Activated CD8-positive, alpha-beta memory T cell treated with anti-CD3 and anti-CD28 coated beads, Interleukin-2, amount 10 ng/mL, durations not matched to agents 7 days and 5 days (primary cell): ENCODE measurements at places on chromosomes 12 and 14. TPM values are rescaled to one million over a fixed set of nuclear protein-coding genes. Genes with fewer than 3 reads are reported as not detected.

DNA sequence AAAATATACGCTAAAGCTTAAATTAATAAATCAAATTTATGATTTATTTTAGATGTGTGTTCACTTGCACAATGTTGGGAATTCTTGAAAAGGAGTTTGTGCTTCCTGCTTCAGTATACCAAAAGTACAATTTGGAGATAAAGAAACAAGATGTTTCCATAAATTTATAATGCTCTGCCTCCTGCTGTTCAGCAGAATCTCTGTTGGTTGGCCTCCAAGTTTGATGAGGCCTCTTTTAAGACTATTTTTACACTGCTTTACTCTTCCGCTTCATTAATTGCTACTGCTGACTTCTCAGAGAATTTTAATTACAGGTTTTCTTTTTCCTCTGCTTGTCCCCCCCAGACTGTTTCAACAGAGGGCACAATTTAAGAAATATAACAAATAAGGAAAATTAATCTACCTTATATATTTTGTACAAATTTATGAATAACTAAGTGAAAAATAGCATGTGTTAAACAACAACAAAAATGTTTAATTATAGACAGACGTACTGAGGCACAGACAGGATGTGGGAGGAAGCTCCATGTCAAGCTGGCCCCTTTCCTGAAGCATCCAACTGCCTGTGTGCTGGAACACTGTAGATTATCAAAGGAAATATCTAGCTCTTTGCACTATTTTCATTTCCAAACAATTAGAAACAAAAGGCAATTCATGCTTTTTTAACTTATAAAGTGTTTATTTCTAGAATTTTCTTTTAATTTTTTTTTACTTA, 83.9 kb downstream of the PIK3C2G start:
- H3K4me1 ChIP-seq = no peaks in the 10 kb centered on the region
- H3K27ac ChIP-seq = no peak overlapping the region
- no peaks in the 10 kb centered on the region for H3K27me3 ChIP-seq
- no peak for DNase-seq
- H3K4me3 ChIP-seq = no peak overlapping the region

DNA sequence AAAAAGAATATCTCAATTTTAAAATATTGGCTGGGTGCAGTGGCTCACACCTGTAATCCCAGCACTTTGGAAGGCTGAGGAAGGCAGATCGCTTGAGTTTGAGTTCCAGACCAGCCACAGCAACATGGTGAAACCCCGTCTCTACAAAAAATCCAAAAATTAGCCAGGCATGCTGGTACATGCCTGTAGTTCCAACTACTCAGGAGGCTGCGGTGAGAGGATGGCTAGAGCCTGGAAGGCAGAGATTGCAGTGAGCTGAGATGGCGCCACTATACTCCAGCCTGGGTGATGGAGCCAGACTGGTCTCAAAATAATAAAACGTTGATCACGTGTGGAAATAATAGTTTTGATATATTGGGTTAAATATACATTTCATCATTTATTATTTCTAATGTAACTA, 5.7 kb downstream of the MTRFR start:
- DNase-seq = peak; percentile 11
- H3K27me3 ChIP-seq = no peaks in the 10 kb centered on the region
- peaks cover 56% of the 10 kb centered on the region for H3K4me1 ChIP-seq
- H3K4me3 ChIP-seq = no peak overlapping the region
- H3K27ac ChIP-seq = no peak overlapping the region
- peaks cover 48% of the 10 kb centered on the region for H3K36me3 ChIP-seq

DNA sequence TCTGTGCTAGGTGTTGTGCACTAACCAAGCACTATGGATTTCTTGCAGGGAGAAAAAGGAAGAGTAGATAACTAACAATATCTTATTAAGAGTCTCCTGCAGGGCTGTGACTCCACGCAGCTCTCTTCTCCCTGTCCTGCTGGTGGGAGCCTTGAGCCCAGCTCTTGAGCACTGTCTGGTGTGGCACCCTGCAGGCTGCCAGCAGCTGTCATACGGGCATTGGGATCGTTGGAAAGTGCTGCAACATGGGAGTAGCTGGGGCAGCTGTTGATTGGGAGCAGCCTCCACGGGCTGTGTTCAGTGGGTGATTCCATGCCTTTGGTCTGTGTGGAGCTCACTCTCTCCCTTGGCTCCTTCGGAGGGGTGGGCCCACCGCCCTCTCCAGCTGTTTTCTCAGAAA, 125.3 kb downstream of the FBXL14 start:
- peaks cover 1% of the 10 kb centered on the region for H3K4me1 ChIP-seq
- DNase-seq = no peak
- H3K27me3 ChIP-seq = no peaks in the 10 kb centered on the region
- peaks cover 3% of the 10 kb centered on the region for H3K36me3 ChIP-seq
- no peak overlapping the region for H3K27ac ChIP-seq

- no peak overlapping the region for H3K27ac ChIP-seq
- no peak overlapping the region for H3K4me3 ChIP-seq
- H3K4me1 ChIP-seq = no peaks in the 10 kb centered on the region
- DNase-seq = no peak
- no peaks in the 10 kb centered on the region for H3K27me3 ChIP-seq
Observed at GRCh38 chr12:74105434-74105833, 432.2 kb upstream of the ATXN7L3B start.

- H3K4me3 ChIP-seq = peak overlapping the region; percentile 95
- H3K27ac ChIP-seq = peak overlapping the region; percentile 99
- no peak for DNase-seq
- H3K27me3 ChIP-seq = no peaks in the 10 kb centered on the region
- peaks cover 26% of the 10 kb centered on the region for H3K36me3 ChIP-seq
Observed at GRCh38 chr12:71664411-71665089, 449 bp downstream of the THAP2 start.

- DNase-seq = no peak
- H3K36me3 ChIP-seq = no peaks in the 10 kb centered on the region
- no peaks in the 10 kb centered on the region for H3K4me1 ChIP-seq
- H3K27me3 ChIP-seq = no peaks in the 10 kb centered on the region
- no peak overlapping the region for H3K4me3 ChIP-seq
- H3K27ac ChIP-seq = no peak overlapping the region
Observed at GRCh38 chr12:33795536-33795935, 226.8 kb upstream of the ALG10 start.

GRCh38 chr12:97940629-97941028, 478.0 kb downstream of the RMST start:
- DNase-seq = no peak
- no peak overlapping the region for H3K4me3 ChIP-seq
- no peak overlapping the region for H3K27ac ChIP-seq
- H3K27me3 ChIP-seq = no peaks in the 10 kb centered on the region

- no peaks in the 10 kb centered on the region for H3K4me1 ChIP-seq
- H3K27ac ChIP-seq = no peak overlapping the region
- DNase-seq = no peak
Observed at GRCh38 chr12:30425445-30425844, 270.2 kb downstream of the IPO8 start.

DNA sequence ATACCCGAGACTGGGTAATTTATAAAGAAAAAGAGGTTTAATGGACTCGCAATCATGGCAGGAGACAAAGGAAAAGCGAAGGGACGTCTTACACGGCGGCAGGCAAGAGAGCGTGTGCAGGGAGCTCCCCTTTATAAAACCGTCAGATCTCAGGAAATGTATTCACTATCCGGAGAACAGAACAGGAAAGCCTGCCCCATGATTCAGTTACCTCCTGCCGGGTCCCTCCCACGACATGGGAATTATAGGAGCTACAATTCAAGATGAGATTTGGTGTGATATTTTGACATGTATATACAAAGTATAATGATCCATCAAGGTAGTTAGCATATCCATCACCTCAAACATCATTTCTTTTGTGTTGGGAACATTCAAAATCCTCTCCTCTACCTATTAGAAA, 2.3 kb upstream of the CDCA4 start:
- H3K27ac ChIP-seq = peak overlapping the region; percentile 68
- H3K4me3 ChIP-seq = no peak overlapping the region
- H3K4me1 ChIP-seq = peaks cover 64% of the 10 kb centered on the region
- no peak for DNase-seq

GRCh38 chr12:19131025-19131444, 1.5 kb downstream of the PLEKHA5 start:
- H3K27ac ChIP-seq = peak overlapping the region; percentile 57
- peaks cover 4% of the 10 kb centered on the region for H3K36me3 ChIP-seq
- no peak for DNase-seq
- peaks cover 19% of the 10 kb centered on the region for H3K4me1 ChIP-seq
- peaks cover 35% of the 10 kb centered on the region for H3K27me3 ChIP-seq

DNA sequence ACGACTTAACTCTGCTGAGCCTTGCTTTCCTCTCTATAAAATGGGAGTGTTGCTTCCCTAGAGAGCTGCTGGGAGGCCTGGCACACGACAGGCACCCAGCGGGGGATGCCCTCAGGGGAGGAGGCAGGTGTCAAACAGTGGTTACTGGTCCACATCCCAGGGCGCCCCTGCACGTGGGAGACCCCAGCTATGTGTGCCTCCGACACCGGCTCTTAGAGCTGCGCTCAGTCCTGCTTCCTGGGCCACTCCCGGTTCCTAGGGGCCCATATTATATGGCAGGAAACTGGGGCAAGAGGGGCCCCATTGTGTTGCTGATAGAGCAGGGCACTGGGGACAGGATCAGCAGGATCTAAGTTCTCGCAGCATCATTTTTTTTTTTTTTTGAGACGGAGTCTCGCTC, 47.3 kb downstream of the CHGA start:
- no peak overlapping the region for H3K27ac ChIP-seq
- DNase-seq = no peak
- no peak overlapping the region for H3K4me3 ChIP-seq
- H3K27me3 ChIP-seq = no peaks in the 10 kb centered on the region

DNA sequence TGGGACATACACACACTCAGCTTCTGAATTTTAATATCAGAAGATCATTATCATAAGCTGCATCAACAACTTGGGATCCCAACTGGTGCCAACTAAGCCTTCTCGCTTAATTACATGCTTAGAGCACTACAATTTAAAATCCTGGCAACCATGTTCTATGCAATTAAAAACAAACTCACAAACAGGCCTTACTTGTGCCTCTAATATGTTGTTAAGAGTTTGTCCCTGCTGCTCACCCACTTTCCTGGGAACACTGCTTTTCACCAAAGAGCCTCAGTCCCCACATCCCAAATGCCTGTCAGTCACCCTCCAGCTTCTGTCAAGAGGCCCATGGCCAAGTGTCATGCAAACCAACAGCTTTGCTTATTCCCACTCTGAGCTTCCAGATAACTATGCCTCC, 69.7 kb downstream of the TTC9 start:
- H3K36me3 ChIP-seq = no peaks in the 10 kb centered on the region
- no peak overlapping the region for H3K27ac ChIP-seq
- H3K27me3 ChIP-seq = peaks cover 8% of the 10 kb centered on the region
- H3K4me1 ChIP-seq = peaks cover 13% of the 10 kb centered on the region
- no peak for DNase-seq

DNA sequence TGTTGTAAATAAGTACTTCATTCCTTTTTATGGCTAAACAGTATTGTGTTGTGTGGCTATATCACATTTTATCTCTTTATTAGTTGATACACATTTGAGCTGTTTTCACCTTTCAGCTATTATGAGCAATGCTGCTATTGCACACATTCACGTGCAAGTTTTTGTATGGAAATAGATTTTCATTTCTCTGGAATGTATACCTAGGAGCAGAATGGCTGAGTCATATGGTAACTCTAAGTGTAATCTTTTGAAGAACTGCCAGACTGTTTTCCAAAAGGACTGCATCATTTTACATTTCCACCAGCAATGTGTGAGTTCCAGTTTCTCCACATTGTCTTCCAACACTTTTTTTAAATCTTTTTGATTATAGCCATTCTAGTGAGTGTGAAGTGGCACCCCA, 134.0 kb downstream of the SRGAP1 start:
- no peaks in the 10 kb centered on the region for H3K36me3 ChIP-seq
- no peak overlapping the region for H3K4me3 ChIP-seq
- no peaks in the 10 kb centered on the region for H3K27me3 ChIP-seq
- no peaks in the 10 kb centered on the region for H3K4me1 ChIP-seq
- DNase-seq = no peak
- no peak overlapping the region for H3K27ac ChIP-seq

DNA sequence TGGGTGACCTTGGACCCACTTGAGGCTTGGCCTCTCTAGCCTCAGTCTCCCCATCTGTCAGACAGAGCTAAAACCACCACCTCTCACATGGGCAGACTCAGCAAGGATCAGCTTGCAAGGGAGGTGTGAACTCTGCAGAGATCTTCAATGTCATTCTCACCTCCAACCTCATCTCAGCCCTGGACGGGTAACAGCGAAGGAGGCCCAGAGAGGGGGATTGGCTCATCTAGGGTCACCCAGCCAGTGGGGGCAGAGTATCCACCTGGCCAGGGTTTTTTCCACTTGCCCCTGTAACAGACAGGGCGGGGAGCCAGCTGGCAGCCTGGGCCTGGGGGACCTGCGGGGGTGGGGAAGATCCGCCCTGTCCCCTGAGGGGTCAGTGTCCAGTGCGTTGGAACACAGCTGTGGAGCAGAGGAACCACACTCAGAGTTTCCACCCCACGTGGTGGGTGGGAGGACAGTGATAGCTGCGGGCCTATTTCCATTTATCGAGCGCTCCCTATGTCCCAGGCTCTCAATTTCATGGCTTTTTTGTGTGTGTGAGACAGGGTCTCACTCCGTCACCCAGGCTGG, 27.4 kb downstream of the DTX1 start:
- no peak for DNase-seq
- no peaks in the 10 kb centered on the region for H3K36me3 ChIP-seq

DNA sequence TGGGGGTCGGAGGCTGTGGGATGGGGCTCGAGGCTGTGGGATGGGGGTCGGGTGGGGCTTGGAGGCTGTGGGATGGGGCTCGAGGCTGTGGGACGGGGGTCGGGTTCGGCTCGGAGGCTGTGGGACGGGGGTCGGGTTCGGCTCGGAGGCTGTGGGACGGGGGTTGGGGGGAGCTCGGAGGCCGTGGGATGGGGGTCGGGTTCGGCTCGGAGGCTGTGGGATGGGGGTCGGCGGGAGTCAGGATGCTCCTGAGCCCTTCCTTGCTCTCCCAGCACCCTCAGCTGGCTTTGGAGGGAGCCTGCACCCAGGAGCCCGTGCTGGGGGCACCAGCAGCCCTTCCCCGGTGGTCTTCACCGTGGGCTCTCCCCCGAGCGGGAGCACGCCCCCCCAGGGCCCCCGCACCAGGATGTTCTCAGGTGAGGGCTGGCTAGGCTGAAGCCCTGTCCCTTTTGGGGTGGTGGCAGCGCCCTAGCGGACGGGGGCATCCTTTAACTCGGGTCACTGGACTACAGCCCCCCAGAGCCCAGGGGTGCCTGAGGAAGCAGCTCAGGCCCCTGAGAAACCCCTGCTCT, 11.9 kb upstream of the PUS1 start:
- no peaks in the 10 kb centered on the region for H3K36me3 ChIP-seq
- no peaks in the 10 kb centered on the region for H3K4me1 ChIP-seq
- DNase-seq = no peak
- H3K4me3 ChIP-seq = no peak overlapping the region
- H3K27me3 ChIP-seq = no peaks in the 10 kb centered on the region

- H3K27ac ChIP-seq = no peak overlapping the region
- no peaks in the 10 kb centered on the region for H3K4me1 ChIP-seq
- DNase-seq = no peak
- H3K36me3 ChIP-seq = no peaks in the 10 kb centered on the region
Observed at GRCh38 chr12:127621366-127621765, 645.6 kb upstream of the TMEM132C start.

The COCH gene
- 1.9 TPM for total RNA-seq

The CD163 gene
- total RNA-seq = not detected

The AQP6 gene
- not detected for total RNA-seq

The CCDC197 gene
- 0.14 TPM for total RNA-seq

The REP15 gene
- 0.61 TPM for total RNA-seq

The TCL1B gene
- total RNA-seq = not detected

The TAS2R42 gene
- not detected for total RNA-seq

The CD4 gene
- 0.82 TPM for total RNA-seq
